Natural killer cell treated with Interleukin-12 subunit alpha and Interleukin-12 subunit beta and Interleukin-15 and Interleukin-18, amount 100 ng/mL, for 72 hours (primary cell): ENCODE measurements at places on chromosomes 1 and 21. TPM values are rescaled to one million over a fixed set of nuclear protein-coding genes. Genes with fewer than 3 reads are reported as not detected.

ST7L gene
- 11.9 TPM for total RNA-seq

CD48 gene
- 816 TPM for total RNA-seq

LCE6A gene
- not detected for total RNA-seq

GUCA2B gene
- not detected for total RNA-seq

WNT4 gene
- total RNA-seq: not detected

CD1E gene
- not detected for total RNA-seq

SPATA21 gene
- not detected for total RNA-seq

LIPI gene
- not detected for total RNA-seq

TMEM269 gene
- 0.55 TPM for total RNA-seq

PTPN7 gene
- total RNA-seq: 227 TPM

HSD3B1 gene
- not detected for total RNA-seq

TSSK3 gene
- total RNA-seq: not detected

MRPL9 gene
- 107 TPM for total RNA-seq

FCN3 gene
- not detected for total RNA-seq

RYR2 gene
- total RNA-seq: 0.05 TPM

PCBP3 gene
- 0.43 TPM for total RNA-seq

GPBP1L1 gene
- 100 TPM for total RNA-seq

- DNase-seq: peak; percentile 64
Measured at GRCh38 chr1:20185834-20186782, at the start of the genes PLA2G2C and UBXN10. Gene PLA2G2C (minus strand): TSS chr1:20186518. CDS start chr1:20177363, 9,155 bp downstream. Gene UBXN10 (plus strand): TSS chr1:20186096. CDS start chr1:20190562, 4,466 bp downstream.

DNA sequence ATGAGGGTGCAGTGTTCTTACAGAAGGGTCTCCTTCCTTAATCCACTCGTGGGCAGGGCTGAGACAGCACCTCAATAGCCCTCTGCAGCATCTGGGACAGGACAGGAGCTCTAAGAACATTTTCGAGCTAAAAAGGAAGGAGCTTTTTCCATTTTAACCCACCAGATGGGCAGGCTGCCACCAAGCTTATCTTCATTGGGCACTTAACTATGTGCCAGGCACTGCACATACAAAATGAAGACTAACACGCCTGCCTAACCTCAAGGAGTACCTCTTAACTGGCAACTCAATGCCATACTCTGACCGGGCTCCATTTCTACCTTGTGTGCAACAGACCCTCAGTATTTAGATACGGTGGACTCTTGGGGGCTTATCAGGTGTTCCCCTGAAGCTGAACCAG lies 48.2 kb downstream of the SSBP3 start:
- no peak for DNase-seq

- DNase-seq: no peak
Measured at GRCh38 chr1:29586215-29586614, 349.9 kb downstream of the PTPRU start.

GRCh38 chr1:184482136-184482535 lies 95.3 kb downstream of the C1orf21 start:
- DNase-seq: no peak

DNA sequence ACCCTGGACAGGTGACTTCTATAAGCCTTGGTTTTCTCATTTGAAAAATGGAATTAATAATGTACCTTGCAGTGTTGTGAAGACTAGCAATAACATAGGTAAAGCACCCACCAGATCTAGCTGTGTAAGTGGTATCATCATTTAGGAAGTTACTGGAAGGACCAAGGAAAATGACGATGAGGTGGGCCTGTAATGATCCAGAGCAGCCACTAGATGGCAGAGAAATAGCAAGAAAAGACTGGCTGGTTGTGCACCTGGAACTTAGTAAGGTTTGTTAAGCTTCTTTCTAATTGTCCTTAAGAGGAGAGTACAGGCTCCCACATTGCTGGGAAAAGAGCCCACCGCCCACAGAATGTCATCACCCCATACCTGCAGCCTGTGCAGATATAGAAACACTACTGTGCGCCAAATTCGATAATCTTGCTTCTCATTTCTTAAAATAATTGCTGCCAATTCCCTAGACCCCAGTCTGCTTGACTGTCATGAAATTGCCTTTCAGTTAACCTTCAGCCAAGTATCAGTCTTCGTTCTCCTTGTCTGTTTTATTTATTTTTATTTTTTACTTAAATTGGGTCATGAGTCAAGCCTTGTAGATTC lies 37.2 kb downstream of the WNT4 start:
- DNase-seq: no peak

DNA sequence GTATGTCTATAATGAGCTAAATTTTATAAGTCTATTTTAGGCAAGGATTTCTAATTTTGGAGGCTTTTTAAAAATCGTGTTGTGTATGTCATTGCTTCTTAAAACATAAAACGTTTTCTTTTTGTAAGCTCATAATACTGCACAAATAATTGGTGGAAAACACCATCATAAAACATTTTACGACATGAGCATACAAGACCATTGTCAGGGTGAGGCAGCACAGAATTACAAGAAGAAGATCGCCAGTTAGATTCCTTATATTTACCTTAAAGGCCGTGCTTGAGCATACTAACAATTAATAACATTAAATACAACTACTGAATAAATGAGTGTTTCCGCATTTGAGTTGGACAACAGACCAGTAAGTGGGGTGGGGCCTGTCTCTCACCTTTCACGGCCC lies 19.1 kb upstream of the LMX1A start:
- no peak for DNase-seq

- no peak for DNase-seq
Measured at GRCh38 chr1:45329445-45329844, 2.8 kb downstream of the HPDL start.

GRCh38 chr1:117261424-117261785 lies 50.7 kb upstream of the VTCN1 start:
- DNase-seq: no peak

DNA sequence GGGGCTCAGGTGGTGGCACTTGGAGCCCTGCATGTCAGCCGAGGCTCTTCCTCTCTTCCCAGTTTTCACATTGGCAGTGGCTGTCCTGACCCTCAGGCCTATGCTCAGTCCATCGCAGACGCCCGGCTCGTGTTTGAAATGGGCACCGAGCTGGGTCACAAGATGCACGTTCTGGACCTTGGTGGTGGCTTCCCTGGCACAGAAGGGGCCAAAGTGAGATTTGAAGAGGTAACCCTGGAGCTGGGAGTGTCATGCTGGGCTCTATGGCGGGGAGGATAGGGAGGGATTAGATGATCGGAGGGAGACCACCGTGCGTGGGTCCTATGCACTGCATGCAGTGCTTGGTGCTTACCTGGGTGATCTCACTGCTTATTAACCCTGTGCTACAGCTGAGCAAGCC lies 13.5 kb downstream of the AZIN2 start:
- no peak for DNase-seq

DNA sequence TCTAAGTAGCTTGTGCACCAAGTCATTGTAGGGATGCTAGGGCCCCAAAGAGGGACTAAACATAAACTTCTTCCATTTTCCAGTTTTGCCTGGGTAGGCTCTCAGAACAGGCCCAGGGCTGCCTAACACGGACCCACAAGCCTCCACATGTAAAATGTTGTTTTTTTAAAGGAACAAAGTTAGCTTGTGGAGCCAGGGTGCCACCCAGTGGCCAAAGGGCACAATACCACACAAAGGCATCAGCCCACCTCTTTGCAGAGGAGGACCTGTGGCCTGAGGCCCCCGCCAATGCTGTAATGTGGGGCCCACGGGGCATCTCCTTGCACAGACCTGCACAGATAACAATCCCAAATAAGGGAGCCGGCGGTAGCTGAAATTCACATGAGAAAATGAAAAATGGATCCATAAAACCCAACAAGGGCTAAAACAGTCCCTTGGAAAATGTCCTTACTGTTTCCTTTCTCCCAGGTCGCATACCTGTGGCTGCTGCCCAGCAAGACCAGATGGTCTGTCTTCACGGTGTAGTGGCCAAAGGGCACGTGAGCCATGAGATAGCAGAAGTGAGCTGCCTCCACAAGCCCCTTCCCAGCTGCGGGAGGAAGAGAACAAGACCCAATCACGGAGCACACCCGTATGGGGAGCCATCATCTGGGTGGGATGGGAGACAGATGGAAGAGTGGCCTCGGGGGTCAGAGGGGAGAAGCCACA lies 23.8 kb downstream of the SEC16B start:
- DNase-seq: no peak

GRCh38 chr1:156643049-156643777 lies 1.3 kb downstream of the BCAN start:
- DNase-seq: no peak

DNA sequence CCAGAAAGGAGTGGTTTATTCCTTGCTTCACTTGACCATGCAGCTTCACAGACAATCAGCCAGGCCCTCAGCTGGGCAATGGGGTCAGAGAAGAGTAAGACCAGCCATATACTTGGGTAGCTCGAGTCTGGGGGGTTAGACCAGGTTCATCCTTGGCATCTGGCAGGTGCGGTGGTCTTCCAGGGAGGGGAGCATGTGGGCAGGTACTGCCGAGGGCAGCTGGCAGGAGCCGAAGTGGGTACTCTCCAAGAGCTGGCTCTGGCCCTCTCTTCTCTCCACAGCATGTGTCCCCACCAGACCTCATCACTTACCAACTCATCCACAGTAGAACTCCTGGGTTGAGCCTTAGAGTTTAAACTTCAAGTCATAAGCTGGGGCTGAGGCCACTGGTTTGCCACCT lies 156.8 kb downstream of the FOXD2 start:
- DNase-seq: no peak

DNA sequence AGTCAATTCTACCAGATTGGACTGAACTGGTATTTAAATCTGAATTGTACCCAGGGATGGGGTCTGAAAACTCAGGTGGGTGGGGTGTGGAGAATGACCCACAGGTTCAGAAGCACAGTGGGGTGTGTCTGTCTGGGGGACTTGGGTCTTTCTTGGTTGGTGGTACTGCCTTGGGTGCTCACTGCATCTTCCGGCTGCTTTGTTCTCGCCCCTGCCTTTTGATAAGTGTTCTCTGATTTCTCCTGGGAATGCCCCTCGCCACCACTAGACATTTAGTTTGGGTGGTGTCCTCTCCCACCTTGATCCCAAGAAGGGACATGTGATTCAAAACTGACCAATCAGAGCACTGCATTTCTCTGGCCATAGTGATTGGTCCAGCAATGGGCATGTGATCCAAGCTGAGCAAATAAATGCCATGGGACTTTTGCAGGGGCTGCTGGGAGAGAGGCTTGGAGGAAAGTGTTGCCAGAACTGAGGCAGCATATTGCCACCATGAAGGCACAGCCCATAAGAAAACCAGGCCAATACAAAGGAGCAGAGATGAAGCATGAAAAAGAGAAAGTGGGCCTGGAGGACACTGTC lies 270.5 kb downstream of the NPHP4 start:
- DNase-seq: peak; percentile 12
